Germinal center (tissue), 1 donor: ENCODE measurements at places on chromosomes 11 and 22.

- no peak for DNase-seq
Observed at GRCh38 chr11:60871378-60872061, 4.2 kb downstream of the ZP1 start.

DNA sequence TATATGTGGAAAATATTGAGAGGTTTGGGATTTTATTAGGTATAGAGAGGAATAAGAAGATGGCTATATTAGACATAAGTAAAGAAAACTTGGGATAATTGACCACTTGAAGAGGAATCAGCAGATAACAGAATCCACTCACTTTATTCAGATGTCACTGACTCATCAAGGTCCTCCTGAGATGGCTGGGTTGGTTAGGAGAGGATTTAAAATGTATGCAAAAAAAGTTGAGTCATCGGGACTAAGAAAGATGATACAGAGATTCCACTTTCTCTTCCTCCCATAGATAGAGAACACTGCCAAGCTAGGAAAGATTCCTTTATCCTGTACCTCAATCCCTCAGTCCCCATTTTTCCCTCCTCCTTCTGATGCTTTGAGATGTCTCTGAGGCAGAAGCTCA lies at the start of gene OR6A2:
Gene OR6A2 (minus strand): TSS at position 288 of the 400 bp plus-strand sequence. CDS start 3,981 bp downstream, outside the sequence.
- no peak for DNase-seq

DNA sequence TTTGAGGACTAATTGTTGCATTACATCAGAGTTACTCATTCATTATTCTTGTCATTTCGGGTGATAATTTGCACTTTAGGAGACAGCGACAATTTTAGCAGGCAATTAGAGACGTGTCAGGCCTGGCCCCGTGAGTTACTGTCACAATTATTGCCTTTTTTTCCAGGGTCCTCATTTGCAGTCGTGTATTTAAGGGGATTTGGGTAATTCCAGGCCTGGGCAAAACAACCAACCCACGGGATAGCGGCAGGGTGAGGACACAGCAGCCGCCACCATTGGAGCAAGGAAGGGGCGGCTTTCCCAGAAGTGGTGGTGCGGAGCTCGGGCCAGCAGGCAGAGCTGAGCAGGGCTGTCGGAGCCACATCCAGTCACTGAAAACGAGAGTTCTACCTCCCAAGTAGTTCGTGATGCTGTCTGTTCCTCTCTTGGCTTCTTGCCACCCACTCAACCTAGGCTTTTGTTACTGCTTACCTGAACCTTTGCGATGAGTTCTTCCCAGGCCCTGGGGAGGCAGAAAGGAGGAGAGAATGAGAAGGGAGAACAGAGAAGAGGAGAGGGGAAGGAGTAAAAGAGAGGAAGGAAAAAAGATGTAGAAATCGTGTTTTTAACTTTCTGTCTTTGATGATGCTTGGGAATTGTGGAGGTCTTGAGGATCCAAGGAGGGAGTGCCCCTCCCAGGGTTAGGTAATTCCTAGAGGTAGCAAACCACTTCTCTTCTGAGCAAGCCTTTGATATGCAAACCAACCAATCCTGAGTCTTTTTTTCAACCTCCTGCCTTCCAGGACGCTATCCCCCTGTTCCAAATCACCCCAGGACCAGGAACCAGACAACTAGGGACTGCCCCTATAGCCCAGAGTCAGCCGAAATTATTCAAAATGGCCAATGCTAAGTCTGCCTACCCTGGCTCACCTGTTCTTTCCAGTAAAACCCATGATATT lies 236.1 kb downstream of the MIAT start:
- no peak for DNase-seq

DNA sequence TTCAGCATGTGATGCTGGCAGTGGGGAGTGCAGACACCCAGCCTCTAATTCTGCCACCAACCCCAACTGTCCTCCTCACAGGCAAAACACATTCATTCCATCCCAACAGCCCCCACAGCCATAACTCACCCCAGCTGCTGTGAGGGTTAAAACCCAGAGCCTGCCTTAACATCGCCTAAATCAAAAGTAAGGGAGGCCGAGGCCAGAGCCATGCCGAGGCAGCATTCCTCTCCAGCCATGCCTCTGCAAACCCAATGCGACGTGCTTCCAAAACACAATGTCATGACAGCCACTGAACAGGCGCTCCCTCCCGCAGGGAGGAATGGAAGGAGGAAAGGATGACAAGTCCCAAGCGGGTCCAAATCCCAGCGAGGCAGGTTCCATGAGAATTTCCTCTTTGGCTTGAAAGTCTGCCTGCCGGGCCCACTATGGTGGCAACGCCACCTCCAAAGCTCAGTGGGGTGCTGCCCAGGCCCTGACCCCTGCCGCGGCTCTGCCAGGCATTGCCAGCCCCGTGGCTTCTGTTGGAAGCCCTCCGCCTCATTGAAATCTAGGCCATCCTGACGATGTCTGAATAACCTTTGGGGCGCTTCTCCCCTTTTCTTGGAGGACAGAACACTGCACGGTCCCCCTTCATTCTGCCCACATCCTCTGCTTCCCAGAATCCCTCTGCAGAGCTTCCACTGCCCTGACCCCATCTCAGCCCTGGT lies 472.3 kb downstream of the BRD1 start:
- no peak for DNase-seq
